Activated gamma-delta T cell treated with anti-CD3 and anti-CD28 coated beads, Interleukin-2, amount 50 U/mL, for 16 hours (primary cell): ENCODE measurements at places on chromosomes 2 and 18.

DNA sequence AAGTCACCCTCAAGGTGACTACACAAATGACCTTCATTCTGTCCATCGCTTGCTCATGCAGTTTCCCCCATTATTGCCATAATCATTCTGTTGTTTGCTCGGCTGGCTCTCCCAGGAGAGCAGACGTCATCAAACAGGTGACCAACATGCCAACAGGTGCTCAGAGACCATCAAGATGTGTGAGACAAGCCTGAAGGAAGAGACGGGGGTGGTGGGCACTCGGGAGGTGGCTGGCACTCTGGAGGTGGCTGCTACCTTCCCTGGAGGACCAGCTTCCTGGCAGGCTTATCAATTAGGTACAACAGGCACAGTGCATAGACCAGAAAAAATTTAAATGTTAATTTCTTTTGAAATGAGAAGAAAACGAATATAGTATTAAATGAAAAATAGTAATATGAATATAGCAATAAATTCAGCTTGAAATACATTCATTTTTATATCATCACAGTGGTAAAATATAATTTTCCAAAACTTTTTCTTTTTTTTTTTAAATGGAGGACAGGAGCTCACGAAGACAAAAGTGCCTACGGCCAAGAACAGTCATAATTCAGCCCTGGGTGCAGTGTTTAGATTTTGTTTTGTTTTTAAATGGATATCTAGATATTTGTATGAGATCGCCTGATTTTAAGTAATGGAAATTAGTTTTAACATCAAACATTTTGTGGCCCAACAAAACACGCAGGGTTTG, 16.9 kb upstream of the HAAO start:
- no peak for DNase-seq

DNA sequence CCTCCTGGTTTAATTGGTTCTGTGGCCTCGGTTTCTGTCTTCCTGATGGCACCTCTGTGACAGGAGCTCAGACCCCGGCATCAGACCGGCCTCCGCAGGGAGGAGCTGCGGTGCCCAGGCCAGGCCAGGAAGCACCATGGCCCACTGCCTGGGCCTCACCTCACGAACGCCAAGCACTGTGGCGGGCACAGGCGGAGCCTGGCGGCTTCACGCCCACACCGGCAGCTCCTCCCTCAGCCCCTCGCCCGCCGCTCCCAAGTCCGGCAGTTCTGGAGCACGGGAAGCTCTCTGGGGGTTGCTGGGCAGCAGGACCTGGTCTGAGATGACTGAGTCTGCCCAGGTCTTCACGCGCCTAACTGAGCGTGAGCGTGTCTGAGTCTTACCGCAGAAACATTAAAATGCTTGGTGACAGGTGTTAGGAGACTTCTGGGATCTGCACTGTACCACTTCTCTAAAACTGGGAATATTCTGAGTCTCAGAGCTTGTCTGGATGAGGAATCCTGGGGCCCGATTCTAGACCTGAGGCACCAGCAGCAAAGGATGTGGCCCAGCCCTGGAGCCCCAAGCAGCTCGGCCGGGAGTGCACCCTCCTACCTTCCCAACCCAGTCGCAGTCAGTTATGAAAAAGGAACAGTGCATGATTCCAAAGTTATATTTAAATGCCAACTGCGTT, 21.9 kb downstream of the RTP5 start:
- no peak for DNase-seq

GRCh38 chr2:73203055-73203681, 794 bp downstream of the NOTO start:
- no peak for DNase-seq

- no peak for DNase-seq
Observed at GRCh38 chr18:12769644-12770440, 67.0 kb downstream of the PSMG2 start.

- DNase-seq, result no peak
Observed at GRCh38 chr2:75799859-75800258, 89.1 kb upstream of the GCFC2 start.

DNA sequence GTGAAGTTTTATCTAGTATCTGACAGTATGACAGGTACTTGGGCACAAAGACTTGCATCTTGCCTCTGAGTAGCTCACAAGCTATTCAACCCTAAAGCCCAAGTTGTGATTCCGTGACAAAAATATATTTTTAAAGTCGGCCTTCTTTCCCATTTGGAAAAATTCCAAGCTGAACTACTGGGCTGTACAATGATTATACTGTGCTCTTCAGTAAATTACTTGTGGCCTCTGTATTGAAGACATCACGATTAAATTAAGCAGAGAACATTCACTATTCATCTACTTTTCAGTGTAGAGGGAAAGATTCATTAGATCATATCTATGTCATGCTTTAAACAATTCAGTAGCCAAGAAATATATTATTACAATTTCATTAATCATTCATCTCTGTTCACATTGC, 282.2 kb downstream of the CDH2 start:
- no peak for DNase-seq

DNA sequence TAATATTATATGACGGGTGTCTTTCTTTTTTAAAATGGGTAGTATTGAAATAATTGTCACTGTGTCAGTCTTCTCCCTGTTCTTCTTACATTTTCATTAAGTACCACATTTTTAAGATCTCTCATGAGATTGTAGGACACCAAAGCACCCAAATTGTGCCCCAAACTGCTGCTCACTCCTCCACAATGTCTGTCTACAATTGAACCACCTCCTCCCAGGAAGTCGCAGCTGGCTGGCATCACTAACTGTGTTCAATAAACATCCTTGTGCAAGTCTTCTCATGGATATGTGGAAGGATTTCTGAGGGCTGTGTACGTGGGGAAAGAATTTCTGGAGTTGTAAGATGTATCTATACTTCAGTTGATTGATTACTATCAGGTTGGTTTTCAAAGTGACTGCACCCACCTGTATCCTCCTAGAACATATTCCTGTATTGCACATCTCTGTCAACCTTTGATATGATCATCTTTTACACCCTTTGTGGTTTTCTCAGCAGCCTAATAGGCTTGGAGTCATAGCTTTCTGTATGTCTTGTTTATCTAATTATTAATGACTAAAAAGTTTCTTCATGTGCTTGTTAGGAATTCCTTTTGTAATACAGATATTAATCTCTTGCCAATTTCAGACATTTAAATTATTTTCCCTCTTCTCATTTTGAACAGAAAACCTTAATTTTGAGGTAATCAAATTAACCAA, 774.9 kb downstream of the RNF144A start:
- DNase-seq, result no peak

DNA sequence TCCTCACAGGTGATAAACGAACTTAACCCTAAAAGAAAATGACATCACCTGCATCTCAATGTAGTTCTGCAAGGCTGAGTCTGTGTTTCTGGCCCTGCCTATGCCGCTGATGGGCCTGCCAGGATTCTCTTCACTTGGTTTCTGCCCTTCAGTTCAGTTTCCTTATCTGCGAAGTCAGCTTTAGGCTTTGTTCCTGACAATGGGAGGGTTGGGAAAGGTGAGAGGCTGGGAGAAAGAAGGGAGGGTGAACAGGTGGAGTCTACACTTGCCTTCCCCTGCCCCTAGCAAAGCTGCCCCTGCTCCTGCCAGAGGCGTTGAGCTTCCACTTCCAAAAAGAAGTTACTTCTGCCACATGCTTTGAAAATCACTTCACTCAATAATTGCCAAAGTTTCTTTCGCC, 124.0 kb upstream of the APCDD1 start:
- DNase-seq, result no peak

DNA sequence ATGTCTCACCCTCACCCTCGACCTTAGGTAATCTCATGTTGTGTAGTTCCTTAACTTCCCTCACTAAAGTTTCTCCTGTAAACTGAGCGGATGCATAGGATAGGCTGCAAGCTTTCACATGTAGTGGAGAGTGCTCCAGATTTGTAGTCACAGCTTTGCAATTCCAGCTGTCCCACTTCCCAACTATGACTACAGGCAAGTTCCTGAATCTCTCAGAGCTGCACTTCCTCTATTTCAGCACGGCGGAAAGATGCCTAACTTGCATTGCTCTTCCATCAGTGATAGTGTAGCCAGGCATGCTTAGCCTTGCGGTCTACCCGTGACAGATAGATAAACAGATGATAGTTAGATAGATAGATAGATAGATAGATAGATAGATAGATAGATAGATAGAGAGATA, 183.1 kb upstream of the CCDC68 start:
- DNase-seq, result no peak

GRCh38 chr2:240333985-240334384, 101.5 kb upstream of the GPC1 start:
- DNase-seq, result no peak

- DNase-seq, result no peak
Observed at GRCh38 chr2:157194097-157194688, 63.3 kb upstream of the GALNT5 start.

GRCh38 chr2:133942398-133942797, 311.5 kb upstream of the MGAT5 start:
- no peak for DNase-seq

- DNase-seq, result no peak
Observed at GRCh38 chr2:24107336-24107735, 15.8 kb downstream of the PFN4 start.

DNA sequence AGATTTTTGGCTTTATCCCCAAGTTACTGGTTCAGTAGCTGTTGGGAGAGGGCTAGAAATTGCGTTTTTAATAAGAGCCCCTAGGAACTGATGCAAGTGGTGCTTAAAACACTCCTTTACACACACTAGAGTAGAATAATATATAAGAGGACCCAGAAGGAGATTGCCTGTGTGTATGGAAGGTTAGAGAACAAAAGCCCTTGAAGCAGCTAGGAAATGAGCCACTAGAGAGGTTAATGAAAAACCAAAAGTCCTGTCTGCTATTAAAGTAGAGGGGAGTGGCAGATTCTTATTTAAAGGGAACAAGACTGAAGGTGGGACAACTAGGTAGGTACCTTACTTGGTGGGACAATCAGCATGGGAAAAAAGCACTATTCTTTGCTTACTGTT, 14.4 kb upstream of the SLC39A10 start:
- DNase-seq, result no peak

DNA sequence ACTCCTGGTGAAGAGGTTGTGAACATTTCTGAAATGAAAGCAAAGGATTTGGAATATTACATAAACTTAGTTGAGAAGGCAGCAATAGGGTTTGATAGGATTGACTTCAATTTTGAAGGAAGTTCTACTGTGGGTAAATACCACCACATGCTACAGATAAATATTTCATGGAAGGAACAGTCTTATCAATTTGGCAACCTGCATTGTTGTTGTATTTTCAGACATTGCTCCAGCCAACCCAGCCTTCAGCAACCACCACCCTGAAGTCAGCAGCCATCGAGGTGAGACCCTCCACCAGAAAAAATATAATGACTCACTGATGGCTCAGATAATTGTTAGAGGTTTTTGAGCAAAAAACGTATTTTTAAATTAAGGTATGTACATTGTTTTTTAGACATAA, 10.0 kb downstream of the RDH14 start:
- DNase-seq, result no peak

GRCh38 chr2:54858021-54858681, 134.7 kb downstream of the EML6 start:
- DNase-seq, result no peak

DNA sequence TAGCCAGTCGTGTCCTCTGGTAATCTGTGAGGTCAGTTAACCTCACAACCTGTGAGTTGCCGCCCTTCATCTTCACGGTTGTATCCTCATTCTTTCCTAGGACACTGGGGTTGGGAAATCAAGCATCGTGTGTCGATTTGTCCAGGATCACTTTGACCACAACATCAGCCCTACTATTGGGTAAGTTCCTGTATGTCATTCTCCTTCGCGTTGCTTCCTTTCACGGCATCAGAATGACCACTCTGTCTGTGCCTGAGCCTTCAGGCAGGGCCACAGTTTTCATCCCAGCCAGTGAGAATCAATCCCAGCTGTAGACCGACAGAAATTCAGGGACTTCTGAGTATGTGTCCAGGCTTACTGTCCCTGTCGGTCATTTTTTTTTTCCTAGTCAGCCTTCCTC, 67.1 kb downstream of the RAB31 start:
- DNase-seq, result no peak

DNA sequence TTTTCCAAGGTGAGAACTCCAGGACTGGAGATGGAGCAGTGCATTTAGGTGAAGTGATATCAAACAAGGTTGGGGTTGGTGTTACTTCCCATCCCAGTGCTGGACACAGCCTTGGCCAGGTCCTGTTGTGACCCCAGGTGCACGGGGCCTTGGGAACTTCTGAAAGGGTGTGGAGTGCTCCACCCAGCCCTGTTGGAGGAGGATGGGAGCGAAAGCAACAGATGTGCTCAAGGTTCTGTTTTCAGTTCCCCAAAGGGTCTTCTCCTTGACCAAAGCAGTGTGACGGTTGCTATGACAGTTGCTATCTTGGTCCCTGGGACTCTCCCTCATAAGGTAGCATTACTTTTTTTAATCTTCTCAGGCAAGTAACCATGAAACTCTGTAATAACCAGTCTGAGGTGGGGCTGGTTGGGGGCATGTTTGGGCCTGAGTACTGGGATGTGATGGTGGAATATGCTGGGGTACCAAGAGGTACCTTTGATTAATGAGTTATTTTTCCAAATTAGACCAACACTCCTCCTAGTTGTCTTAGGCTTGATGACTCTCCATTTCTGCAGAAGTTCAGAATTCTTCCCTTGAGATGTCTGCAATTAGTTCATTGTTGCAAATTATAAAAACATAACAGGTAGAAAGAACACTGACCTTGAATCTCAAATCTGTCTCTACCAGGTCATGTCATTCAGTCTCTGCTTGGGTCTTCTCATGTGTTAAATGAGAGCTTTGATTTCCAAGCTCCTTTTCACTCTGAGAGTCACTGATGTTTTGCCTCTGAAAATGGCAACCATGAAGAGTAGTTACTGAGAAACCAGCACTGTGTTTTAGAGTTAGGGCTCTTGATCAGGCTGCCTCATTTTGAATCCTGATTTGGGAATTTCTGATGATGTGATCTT, 154.5 kb downstream of the RPIA start:
- DNase-seq, result no peak

- DNase-seq, result no peak
Observed at GRCh38 chr2:46520130-46520711, 40.9 kb downstream of the TMEM247 start.

DNA sequence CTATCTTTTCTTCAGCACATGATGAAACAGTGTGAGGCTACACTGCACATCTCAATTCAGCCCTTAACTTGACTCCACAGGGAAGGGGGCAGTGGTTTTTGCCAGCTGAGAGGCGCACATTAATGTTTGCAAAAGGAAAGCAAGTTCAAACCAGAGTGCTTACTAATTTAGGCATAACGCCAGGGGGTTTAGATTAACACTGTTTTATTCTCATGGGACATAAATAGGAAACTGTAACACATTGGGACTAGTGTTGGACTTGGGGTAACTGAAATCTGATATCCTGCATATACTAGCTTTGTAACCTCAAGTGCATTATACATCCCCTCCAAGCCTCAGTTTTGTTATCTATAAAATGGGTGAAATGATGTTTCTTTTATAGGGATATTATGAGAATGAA, 821.2 kb upstream of the ID2 start:
- DNase-seq, result no peak

- DNase-seq, result no peak
Observed at GRCh38 chr2:132656266-132656975, 13.6 kb downstream of the LYPD1 start.

GRCh38 chr2:10499275-10499907, 51.3 kb upstream of the ODC1 start:
- no peak for DNase-seq

GRCh38 chr2:145593280-145593679, 1073.4 kb upstream of the ZEB2 start:
- DNase-seq, result no peak

- DNase-seq, result no peak
Observed at GRCh38 chr2:179057737-179058136, 7.8 kb upstream of the CCDC141 start.
